Stimulated activated CD4-positive, alpha-beta T cell treated with anti-CD3 and anti-CD28 coated beads, Interleukin-4, amount 100 ng/mL, for 24 hours (primary cell): ENCODE measurements at places on chromosomes 7 and 10.

- no peak for DNase-seq
Measured at GRCh38 chr7:97573065-97573464, 158.8 kb upstream of the TAC1 start.

- DNase-seq = no peak
Measured at GRCh38 chr10:70990681-70991080, 102.3 kb upstream of the PCBD1 start.

DNA sequence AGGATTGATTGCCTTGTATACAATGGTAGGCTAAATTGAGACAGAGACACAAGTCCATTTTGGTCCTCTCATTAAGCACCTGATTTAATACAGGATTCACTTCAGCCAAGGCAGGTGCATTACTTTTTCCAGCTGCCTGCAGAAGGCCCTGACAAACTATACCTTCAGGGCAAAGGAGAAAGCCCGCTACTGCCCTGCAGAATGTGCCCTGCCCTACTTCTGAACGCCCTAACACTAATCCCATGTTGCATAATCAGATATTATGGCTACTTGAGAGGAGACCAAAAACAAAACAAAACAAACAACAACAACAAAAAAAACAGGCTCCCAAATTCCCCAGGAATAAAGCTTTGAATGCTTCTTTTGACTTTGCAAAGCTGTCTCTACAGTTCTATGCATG, 116.9 kb upstream of the ABI1 start:
- DNase-seq = no peak

GRCh38 chr10:48614481-48615390, 9.9 kb upstream of the ARHGAP22 start:
- DNase-seq = no peak

GRCh38 chr7:25852211-25852938, 299.6 kb upstream of the NFE2L3 start:
- DNase-seq = no peak

- no peak for DNase-seq
Measured at GRCh38 chr7:29806208-29806994, at the start of gene WIPF3. Gene WIPF3 (plus strand): TSS chr7:29806508. CDS start chr7:29834725, 28,217 bp downstream.
